ENCODE measurements at places on chromosomes 2 and 18.

DNA sequence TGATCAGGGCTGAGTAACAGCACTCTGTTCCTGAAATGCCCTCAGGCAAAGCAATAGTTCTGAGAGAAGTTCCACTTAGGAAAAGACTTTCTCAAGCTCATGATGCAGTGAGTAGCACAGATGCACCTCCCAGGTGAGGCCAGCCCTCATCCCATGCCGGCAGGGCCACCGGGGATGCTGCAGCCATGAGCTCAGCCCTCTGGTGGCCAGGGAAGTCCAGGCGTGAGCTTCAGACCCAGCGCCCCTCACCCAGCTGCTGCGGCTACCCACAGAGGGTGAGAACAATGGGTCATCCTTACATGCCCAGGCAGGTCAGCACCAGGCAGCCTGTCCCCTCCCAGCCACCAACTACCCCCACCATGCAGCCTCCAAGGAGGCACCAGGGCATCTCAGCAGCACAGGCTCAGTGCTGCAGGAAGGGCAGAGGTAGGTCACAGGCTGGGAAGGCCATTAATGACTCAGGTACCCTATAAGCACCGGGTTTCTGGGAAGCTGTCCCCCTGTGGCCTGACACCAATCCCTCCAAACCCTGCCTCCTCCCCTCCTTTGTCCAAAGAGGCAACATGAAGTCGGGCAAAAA lies 50.6 kb downstream of the TTC32 start:
- no peak for DNase-seq

DNA sequence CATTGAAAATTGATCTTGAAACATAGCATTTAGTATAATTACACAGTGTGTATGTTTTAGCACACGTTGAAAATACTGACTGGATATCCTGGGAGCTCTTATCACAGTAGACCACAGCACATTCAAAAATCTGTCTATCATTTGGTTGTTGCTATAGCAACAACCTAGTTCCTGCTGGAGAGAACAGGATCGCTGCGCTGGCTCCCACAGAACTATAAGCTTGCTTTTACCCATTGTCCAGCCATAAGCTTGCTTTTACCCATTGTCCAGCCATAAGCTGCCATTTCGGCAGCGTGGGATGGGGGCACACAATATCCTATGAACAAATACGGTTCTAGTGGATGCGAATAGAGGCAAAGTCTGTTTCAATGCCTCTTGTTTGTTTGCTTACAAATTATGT lies 70.4 kb upstream of the ST6GAL2 start:
- DNase-seq = peak; percentile 56

- peak; percentile 27 for DNase-seq
Measured at GRCh38 chr2:30708491-30709290, 98.6 kb downstream of the CAPN13 start.

- DNase-seq = peak; percentile 57
Measured at GRCh38 chr18:35026407-35027061, 14.7 kb upstream of the MAPRE2 start.

GRCh38 chr18:79857082-79857671 lies 59.4 kb downstream of the KCNG2 start:
- peak; percentile 61 for DNase-seq

DNA sequence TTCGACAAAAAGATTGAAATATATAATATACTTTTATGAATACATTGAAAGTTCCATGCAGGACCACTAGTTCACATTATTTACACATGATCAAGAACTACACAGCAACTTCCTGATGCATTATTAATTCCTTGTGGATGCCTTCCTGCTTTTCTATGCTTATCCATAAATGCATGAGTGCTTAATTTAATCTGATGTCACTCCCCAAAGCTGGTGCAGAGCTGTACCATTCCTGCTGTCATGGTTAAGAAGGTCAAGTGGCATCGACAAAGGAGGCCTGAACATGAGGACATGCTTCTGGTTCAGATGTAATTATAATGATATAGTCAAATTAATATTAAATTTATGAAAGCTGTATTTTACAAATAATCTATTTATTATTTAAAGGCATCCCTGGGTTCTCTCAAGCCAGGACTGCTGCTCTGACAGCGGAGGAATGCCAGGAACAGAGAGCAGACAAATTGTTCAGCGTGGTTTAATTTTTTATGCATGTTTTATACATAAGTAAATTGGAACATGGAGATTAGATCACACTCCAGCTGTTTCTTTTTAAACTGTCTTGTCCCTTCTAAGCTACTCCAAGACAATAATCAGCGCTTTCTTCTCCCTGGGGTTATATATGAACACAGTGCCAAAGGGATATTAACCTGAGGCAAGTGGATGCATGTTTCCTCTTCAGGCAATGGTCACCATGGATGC lies 307.3 kb upstream of the CNTNAP5 start:
- DNase-seq = no peak

DNA sequence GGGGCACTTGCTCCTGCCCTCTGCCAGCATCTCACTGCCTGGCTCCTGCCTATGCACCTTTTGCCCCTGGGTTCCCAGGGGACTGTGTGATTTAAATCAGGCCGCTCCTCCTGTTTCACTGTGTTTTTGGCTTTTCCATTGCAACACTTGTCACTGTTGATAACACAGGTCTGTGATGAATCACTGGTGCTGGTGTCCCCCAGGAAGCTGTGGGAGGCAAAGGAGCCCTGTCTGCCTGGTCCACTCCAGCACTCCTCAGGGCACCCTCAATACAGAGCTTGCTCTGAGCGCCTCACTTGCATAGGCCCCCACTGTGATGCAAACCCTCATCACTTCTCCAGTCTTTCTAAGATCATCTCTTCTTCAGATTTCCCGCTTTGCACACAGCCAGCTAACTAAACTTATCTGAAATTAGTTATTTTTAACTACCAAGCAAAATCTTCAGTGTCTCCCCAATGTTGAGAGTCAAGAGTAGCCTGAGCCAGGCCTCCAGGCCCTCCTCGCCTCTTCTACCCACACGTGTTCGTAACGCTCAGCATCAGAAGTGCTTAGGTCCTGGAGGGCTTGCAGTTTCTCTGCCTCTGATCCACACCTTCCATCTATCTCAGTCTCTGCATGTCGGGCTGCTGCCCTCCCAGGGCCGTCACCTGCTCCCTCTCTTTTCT lies 2.8 kb downstream of the TMEM18 start:
- no peak for DNase-seq

DNA sequence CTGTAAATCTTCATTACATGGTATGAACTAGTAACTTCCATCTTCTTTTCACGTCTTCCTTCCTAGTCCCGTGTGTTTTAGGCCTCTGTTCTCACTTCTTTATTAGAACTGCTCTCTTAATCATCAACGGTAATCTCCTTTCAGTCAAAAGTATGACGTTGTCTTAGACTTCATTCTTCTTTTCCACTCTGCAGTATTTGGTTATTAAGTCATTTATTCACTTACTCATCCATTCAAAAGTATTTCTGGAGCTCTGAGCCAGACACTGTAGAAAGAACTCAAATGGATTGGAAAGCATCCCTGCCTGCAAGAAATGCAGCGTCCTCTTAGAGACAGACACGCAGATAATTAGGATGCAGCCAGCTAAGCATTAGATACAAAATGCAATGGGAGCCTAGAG lies 494.6 kb upstream of the NRP2 start:
- no peak for DNase-seq

Data from NCI-H69 (cell line).